ENCODE measurements at places on chromosomes 1 and 21.

GRCh38 chr1:206556047-206556749, 48.9 kb downstream of the RASSF5 start:
- DNase-seq: no peak

GRCh38 chr1:228986093-228986904, 251.0 kb downstream of the RHOU start:
- no peak for DNase-seq

GRCh38 chr1:201015551-201016091, 7.9 kb downstream of the KIF21B start:
- no peak for DNase-seq

GRCh38 chr1:201298396-201299381, 15.4 kb downstream of the PKP1 start:
- no peak for DNase-seq

GRCh38 chr1:22229379-22229778, 86.5 kb upstream of the WNT4 start:
- DNase-seq: no peak

DNA sequence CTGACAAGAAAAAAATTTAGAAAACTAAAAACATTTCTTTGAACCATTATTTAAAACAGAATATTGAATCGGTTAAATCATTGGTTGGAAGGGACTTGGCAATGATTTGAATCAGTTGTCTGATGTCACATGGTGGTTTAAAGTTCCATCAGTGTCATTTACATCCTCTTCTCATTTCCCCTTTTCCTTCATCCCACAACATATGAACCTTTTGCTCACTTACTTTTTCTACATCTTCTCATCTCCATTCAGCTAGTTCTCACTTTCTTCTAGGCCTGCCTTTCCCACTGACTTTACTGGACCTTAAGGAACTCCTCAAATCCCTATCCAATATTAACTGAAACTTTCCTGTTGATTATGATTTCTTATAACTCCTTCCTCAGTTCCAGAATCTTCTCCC, 58.5 kb downstream of the PHACTR4 start:
- DNase-seq: no peak

DNA sequence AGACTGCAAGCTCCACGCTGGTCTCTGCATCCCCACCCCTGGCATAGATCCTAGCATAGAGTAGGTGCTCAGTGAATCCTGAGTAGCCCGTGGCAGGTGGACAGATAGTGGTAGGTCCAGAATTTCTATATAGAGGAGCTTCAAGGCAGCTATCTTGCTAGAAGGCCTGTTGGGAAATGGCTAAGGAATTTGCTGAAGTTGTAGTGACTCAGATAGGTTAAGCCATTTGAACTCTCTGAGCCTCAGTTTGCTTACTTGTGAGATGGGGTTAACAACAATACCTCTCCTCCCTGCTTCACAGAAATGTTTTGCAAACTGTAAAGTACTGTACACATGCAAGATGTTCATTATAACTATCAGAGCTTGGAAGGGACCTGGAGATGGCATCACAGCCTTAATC, 23.4 kb upstream of the EPHB2 start:
- DNase-seq: no peak

DNA sequence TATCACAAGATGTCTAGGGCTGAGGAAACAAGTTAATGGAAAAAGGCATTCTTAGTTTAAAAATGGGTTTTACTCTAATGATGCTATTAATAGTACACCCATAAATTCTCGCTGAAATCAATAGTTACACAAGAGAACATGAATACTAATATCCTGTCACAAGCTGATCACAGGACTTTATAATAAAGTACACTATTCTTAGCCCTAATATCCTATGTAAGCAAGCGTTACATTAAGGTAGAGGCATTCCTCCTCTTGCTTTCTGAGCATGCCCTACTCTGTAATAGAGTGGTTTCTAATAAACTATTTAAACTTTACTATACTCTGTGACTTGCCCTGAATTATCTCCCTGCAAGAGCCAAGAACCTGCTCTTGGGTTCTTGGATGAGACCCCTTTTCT, 6.5 kb upstream of the PACC1 start:
- no peak for DNase-seq

DNA sequence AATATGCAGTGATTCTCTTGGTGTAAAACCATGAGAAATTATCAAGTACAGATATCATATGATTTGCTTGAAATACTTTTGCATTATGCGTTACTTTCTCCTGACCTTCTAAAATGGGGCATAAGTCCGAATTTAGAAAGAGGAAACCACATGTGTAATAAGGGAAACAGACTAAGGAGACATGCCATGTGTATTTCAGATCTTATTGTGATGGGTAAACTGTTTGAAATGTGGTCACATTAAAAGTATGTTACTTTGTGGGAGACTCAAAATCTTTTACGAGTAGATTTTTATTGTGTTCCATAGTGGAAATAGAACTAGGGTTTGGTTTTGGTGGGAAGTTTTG, 173.0 kb downstream of the NFIA start:
- no peak for DNase-seq

GRCh38 chr21:46116776-46117585, 19.1 kb downstream of the COL6A2 start:
- DNase-seq: no peak

DNA sequence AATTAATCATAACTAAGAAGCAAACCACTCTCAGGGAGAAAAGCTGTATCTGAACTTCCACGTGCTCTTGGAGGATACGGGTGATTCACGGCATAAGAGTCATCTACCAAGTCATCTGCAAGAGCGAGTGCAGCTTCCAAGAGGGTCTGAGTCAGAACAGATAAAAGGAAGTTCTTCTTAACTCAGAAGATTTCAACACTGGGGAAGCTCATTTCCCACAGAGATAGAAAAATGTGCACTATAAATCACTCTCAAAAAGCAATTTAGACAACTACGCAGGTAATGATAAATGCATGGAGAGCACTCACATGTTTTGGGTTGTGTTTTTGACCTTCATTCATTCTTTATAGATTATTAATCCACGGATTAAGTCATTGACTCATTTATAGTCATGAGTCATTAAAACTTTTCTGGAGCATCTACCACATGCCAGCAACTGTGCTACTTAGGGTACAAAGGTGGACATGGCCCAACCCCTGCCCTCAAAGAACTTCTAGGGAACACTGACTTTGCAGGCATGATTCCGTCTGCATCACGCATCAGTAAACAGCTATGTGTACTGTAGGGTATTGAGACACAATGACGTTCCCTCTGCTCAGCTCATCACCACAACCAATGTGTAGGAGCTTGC, 20.8 kb downstream of the KCNJ15 start:
- no peak for DNase-seq

GRCh38 chr21:44914176-44914874, 6.4 kb downstream of the ITGB2 start:
- no peak for DNase-seq

GRCh38 chr1:182388392-182389134, 3.0 kb downstream of the GLUL start:
- no peak for DNase-seq

GRCh38 chr1:217953922-217954321, 322.8 kb downstream of the SPATA17 start:
- DNase-seq: no peak

DNA sequence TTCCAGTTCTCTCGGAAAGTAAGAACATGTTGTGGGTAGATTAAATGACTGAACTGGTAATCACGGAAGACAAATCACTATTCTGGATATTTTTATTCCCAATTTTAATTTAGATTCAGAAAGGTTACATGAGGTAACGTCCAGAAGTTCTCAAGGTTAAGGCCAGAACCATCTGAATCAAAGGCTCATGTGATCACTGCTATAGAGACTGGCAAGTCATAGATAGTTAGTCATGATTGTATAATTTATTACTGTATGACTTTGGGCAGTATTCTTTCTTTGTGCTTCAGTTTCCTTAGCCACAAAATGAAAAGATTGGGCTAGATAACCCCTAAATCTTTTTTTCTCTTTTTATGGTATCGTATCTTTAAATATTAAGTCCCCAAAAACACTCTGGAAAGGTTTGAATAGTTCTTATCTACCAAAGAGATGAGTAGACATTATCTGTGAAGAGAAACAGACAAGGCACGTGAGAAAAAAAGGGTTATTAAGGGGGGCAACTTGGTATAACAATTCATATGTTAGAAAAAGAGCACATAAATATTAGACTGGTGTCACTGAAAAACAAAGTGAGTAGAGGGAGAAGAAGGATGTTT, 241.0 kb downstream of the PTPRC start:
- DNase-seq: no peak

- no peak for DNase-seq
These were observed 5.0 kb downstream of the GJB3 start for GRCh38 chr1:34785875-34786470.

GRCh38 chr1:8091691-8092090, 65.6 kb upstream of the ERRFI1 start:
- DNase-seq: no peak

- DNase-seq: no peak
These were observed 302.4 kb downstream of the PTGER3 start for GRCh38 chr1:70745199-70745598.

DNA sequence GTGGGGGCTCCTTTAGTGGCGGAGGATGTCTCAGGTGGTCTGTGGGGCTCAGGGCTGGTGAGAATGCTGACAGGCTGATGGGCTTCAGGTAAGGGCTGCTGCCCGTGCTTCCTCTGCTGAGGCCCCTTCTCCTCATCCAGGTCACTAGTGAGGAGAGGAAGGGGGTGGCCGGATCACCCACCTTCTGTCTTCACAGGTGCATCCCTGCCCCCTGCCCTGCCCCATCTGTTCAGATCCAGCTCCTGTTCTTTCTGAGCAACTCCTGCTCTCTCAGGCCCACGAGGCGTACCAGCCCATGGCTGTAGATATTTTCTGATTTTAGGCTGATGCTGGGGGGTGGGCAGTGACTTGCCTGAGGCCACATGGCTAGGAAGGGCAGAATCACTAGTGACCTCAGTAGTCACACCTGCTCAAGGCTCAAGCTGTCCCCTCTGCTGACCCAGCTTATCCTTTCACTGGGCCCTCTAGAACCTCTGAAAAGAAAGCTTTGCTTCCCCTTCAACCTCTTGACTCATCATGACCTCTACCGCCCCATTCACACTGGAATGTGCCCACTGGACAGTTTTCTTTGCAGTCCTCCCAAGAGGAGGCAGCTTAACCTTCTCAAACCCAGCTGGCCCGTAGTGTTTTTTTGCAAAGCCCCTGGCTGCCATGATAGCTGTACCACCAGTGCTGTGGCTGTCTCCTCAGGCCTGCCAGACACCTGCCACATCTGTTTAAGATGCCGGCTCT, 14.8 kb downstream of the DCST2 start:
- DNase-seq: no peak

- DNase-seq: no peak
These were observed 84.4 kb downstream of the CD58 start for GRCh38 chr1:116486424-116486823.

DNA sequence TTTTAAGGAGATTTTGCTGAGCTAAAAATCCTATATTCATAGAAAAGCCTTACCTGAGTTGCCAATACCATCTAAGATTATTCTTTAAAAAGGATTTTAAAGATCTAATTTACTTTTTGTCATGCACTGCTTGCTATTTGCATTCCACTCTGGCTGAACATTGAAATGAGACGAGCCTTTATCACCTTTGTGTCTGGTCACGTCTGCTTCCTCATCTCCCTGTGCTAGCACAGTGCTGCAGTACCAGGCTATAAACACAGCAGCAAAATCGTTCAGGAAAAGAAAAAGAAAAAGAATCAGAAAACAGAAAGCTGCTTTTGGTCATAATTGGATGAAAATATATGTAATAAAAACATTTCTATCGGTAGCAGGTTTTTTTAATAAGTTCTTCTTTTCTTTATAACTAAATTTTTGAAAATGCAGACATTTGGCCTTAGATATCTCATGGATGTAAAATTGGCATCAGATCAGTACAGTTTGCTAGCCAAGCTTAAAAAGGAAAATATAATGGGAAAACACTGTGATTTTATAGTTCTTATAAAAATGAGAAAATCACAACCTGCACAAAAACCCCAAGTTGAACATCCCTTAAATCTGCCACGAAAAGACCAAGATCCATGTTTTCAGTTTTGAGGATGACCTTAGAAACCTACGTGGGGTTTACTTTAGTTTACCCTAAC, 735.7 kb upstream of the CXADR start:
- no peak for DNase-seq

DNA sequence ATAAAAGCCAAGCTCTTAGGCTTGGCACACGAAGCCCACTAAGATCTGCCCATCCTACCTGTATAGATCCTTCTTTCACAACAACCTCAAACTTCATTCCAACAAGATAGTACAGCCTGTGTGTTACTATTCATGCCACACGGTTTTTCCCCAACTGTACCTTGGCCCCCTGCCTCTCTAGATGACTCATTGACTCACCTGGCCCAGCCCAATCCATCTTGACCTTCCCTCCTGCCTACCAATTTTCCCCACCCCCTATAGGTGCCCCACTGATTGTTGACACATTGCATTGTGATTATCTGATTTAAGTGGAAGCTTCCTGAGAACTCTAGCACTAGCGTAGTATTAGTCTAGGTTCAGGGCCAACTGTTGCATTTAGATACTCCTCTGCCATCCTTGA, 2.0 kb upstream of the CD101 start:
- DNase-seq: no peak

DNA sequence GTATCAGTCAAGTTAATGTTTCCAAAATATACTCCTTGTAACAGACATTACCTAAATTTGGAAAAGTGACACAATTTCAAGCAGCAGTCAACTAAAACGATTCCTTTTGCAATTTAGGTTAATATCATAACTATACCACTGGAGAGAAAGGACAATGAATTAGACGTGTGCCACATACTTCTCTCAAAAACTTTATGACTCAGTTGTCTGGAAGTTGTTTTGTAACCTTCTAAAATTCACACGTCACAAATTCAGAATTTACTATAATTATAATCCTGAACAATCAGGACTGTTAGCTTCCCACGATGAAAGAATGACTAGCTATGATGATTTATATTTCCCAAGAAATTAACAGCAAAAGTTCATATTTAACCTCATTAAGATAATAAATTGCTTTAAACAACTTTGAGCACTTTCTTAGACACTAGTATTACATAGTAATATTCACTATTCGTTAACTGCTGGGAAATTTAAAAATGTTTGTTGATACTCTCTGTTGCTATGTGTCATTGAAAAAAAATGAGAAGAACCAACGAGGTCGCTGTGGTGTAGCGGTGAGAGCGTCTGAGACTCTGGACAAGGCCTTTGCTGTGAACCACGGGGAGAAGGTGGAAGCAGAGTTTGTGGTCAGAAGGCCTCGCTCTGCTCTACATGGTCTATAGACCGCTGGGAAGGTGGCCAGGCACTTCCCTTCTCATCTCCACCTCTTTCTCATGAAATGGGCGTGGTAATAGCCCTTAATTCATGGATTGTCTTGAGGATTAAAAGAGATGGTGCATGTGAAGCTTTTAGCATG, 27.9 kb upstream of the BATF3 start:
- DNase-seq: no peak

- no peak for DNase-seq
These were observed 37.1 kb downstream of the NEXN start for GRCh38 chr1:77925518-77925917.
